Activated naive CD8-positive, alpha-beta T cell treated with anti-CD3 and anti-CD28 coated beads, Interleukin-2, amount 50 U/mL, for 16 hours (primary cell): ENCODE measurements at places on chromosomes 11 and 22.

GRCh38 chr11:86743223-86744118 lies 56.9 kb upstream of the PRSS23 start:
- DNase-seq = no peak

GRCh38 chr11:47021965-47022364 lies 85.4 kb downstream of the CSTPP1 start:
- DNase-seq = no peak

GRCh38 chr22:20532256-20532993 lies 25.0 kb downstream of the MED15 start:
- no peak for DNase-seq

DNA sequence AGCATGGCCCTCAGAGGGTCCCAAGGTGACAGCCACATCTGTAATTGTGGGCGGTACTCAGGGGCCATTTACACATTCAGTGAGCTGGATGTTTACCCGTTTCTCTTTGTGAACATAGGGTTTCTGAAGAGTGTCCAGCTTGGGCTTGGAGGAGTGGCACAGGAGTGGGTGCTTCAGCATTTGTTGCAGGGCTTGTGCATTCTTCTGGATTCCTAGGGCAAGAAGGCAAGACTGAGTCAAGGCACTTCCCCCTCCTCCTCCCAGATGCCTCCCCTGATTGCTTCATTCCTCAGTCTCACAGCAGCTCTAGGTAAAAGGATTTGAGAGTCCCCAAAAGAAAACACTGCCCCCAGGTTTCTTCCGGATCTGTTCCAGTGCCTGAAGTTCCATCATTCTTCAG lies 95.4 kb downstream of the RNF169 start:
- no peak for DNase-seq

DNA sequence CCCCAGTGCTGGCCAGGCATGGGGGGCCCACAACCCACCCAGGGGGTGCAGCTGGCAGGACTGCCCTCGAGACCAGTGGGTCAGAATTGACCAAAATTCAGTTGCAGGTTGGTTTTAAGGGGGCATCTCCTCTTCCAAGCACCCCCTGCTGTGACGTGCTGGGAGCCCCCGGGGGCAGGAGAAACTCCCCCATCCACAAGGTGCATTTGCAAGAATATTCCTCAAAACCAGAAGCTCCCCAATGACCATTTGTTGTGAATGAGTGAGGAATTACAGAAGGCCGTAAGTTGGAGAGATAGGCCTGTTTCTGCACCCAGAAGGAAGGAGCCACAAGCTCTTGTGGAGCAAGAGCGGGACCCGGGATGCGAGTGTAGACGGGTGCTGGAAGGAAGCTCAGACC lies 414.5 kb downstream of the BRD1 start:
- DNase-seq = no peak

- DNase-seq = no peak
Observed at GRCh38 chr11:44453871-44454270, 111.6 kb upstream of the CD82 start.

GRCh38 chr11:117623831-117624271 lies 173.2 kb downstream of the DSCAML1 start:
- no peak for DNase-seq
